Ascending aorta (tissue), 2 donors: ENCODE measurements at places on chromosomes 4 and X.
A peak's percentile ranks its signal among the peaks of the same experiment; 100 is the strongest.

GRCh38 chr4:15506464-15506863 lies 36.8 kb downstream of the CC2D2A start:
- DNase-seq = no peak

DNA sequence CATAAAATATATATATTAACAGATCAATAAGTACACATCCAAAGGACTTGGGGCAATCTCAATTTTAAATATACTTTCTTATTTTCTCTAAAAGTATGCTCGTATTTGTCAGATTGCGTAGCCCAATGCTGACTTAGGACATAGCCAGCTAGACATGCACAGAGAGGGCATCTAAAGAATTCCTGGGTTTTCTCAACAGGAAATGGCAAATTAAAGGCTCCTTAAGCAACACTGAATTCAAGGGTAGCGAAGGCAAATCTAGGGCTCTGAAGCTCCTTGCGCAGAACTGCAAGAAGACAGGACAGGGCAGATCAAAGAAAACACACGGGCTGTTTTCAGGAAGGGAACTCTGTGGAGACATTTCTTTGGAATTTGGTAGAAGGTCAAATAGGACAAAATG lies 94.6 kb upstream of the FTHL17 start:
- no peak for DNase-seq

DNA sequence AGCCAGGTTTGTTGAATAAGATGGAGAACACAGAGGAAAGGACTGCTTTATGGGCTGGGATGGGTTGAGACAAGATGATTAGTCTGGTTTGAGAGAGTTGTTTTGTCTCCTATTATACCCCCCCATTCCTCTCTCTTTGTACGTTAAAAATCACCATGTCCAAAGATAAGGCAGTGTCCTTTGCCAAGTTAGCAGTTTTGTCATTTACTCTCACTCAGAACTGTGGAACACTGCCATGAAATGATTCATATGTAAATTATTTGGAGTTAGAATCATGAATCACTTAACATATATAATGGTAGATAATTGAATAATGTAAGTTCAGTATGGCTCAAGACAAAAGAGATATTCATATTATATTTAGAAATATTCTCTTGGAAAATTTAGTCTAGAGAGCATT lies 151.3 kb downstream of the DCLK2 start:
- no peak for DNase-seq

- no peak for DNase-seq
Measured at GRCh38 chr4:176967586-176967985, 174.9 kb upstream of the VEGFC start.

GRCh38 chrX:119895843-119896326 lies at the start of gene AKAP14:
AKAP14 (plus strand) TSS chrX:119895893; CDS start chrX:119903224, 7,331 bp downstream.
- no peak for DNase-seq

- no peak for DNase-seq
Measured at GRCh38 chr4:84690481-84690880, 107.6 kb downstream of the CDS1 start.

GRCh38 chrX:139967750-139968149 lies 2.4 kb upstream of the CXorf66 start:
- DNase-seq = no peak

GRCh38 chrX:37746218-37746941 lies 33.5 kb upstream of the CYBB start:
- no peak for DNase-seq

DNA sequence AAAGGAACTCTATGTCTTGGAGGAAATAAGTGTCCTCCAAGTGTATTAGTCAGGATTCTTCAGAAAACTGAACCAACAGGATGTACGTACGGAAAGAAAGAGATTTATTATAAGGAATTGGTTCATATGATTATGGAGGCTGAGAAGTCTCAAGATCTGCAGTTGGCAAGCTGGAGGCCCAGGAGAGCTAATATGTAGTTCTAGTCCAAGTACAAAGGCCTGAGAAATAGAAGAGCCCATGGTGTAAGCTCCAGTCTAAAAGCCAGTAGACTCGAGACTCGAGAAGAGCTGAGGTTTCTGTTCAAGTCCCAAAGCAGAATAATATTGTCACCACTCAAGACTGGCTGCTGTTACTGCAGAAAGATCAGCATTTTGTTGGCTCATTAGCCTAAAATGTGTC lies 65.3 kb upstream of the EFNB1 start:
- no peak for DNase-seq

GRCh38 chr4:45502471-45502870 lies 621.4 kb downstream of the GABRG1 start:
- no peak for DNase-seq

- DNase-seq = no peak
Measured at GRCh38 chr4:171875291-171875690, 62.1 kb downstream of the GALNTL6 start.

- DNase-seq = no peak
Measured at GRCh38 chr4:168483811-168484210, 3.5 kb upstream of the DDX60L start.

DNA sequence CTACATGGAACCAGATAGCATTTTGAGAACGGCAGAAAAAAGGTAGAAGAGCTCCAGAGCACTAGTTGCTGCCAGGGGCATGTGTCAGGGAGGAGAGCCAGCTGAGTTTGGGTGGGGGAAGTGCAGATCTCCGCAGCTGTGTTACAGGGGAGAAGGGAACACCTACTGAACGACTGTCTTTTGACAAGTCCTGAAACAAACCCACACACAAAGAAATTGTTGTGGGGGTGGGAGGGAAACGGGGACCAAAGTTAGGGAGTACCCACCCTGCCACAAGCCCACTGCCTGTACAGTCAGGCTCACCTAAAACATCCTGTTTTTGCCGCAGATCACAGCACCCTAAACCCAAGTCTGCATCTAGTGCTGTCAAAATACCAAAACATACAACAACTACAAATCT lies 55.5 kb downstream of the LEF1 start:
- no peak for DNase-seq

DNA sequence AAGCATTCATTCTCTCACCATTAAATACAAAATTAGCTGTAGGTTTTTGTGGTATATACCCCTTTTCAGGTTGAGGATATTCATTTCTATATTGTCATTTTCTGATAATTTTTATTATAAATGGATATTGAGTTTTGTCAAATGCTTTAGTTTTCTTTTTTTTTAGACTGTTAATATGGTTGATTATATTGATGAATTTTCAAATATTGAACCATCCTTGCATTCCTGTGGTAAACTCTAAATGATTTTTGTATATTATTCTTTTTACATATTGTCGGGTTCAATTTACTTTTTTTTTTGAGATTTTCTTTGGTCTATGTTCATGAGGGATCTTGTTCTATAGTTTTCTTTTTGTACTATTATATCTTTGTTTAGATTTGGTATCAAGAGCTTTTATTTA lies 165.1 kb downstream of the GPAT3 start:
- no peak for DNase-seq

DNA sequence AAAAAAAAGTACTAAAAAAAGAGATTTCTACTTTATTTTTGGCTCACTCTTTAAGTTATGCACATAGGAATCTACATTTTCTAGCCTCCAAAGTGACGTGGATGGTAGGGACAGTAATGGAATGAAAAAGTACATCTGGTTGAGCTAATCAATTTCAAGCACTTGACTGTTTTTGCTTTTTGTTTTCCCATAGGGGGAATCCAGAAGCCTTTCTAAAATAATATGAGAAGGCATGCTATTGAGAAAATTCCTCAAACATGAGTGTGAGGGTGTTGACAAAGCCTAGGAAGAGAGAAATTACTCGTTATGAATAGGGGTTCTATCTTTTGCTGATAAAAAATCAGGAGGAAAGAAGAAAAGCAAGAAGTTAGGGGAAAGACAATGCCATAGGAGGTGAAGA lies 242.5 kb upstream of the PUDP start:
- DNase-seq = no peak

- DNase-seq = no peak
Measured at GRCh38 chrX:100494646-100495370, 84.7 kb upstream of the PCDH19 start.

- DNase-seq = no peak
Measured at GRCh38 chr4:40934676-40935075, 184.9 kb downstream of the NSUN7 start.

GRCh38 chr4:145870155-145871020 lies 68.2 kb downstream of the ZNF827 start:
- no peak for DNase-seq

- no peak for DNase-seq
Measured at GRCh38 chrX:154123241-154124219, 20.5 kb upstream of the OPN1LW start.

GRCh38 chr4:156873799-156874198 lies 97.8 kb downstream of the PDGFC start:
- DNase-seq = no peak

- DNase-seq = no peak
Measured at GRCh38 chr4:71907782-71908181, 123.9 kb upstream of the GC start.

- DNase-seq = no peak
Measured at GRCh38 chrX:110131031-110131430, 128.1 kb downstream of the TMEM164 start.

DNA sequence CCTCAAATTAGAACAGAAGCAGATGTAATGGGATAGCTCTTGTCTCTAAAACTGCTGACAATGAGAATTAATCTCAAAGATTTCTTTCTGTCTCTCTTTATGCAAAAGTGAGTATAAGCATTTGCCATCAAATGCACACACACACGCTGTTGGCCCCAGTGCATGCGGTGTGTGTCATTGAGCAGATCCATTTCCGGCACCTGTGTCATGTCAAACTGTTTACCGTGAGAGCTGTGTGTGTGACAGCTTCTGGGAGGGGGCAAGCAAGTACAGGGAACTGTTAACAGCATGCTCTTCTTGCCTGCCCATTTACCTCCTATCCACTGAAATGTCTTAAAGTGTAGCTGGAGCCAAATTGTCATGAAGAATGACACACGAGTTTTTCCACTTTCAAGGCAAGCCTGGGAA lies 297.9 kb upstream of the FAT4 start:
- DNase-seq = no peak

DNA sequence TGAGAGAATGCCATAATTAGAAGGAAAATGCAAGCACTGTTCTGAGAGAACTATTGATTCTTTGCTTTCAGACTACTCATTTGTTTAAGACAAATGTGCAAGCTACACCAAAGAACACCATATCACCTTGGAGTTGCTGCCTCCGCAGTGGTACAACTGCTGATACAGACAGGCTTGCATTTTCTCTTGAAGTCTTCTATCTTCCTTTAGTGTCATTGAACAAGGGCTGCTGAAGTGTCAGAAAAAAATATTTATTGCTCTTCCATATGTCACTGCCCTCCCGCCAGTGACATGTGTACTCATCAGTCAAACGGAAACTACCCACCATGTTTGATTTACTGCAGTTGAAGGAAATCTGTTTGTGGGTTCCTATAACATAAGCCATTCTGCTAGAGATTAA lies 318.3 kb upstream of the MAGEB18 start:
- no peak for DNase-seq

DNA sequence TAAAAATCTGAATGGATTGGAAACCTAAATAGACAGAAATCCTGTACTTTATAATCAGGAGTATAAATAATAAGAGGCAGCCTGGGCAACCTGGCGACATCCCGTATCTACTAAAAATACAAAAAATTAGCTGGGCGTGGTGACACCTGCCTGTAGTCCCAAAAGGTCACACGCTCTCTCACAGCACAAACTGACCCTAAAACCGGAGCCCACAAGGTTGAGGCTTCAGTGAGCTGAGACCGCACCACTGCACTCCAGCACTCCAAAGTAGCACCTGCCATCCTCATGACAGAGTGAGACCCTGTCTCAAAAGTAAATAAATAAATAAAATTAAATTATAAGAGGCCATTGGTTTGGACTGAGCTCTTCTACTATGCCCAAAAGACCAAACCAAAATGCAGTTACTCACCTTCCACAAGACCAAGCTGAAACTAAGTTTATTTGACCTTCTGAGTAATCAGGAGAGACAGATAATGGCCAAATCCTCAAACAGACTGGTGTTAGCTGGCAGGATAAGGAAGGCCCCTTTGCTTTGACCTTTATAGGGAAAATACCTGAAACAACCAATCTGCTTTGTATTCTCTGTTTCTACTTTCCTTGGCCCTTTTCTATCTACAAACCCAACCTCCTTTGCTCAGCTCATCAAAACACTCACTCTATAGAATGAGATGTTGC lies 3.2 kb upstream of the GRSF1 start:
- no peak for DNase-seq

DNA sequence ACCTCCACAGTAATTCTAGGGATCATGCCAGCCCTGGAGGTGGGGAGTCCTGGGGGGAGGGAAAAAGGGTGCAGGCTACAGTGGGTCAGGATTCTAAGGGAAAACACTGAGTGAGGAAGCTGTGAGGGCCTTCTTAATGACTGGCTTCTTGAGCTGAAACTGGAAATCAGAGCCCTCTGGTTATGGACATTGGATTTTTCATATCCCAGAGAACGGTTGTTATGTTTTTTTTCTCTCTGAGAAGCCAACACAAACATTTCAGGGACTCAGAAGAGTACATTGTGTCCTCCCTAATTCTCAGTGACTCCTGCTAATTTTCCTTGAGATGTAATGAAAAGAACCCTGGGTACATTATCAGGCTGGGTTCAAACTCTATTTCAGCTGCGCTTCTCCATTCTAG lies 162.4 kb upstream of the PRDX4 start:
- no peak for DNase-seq

DNA sequence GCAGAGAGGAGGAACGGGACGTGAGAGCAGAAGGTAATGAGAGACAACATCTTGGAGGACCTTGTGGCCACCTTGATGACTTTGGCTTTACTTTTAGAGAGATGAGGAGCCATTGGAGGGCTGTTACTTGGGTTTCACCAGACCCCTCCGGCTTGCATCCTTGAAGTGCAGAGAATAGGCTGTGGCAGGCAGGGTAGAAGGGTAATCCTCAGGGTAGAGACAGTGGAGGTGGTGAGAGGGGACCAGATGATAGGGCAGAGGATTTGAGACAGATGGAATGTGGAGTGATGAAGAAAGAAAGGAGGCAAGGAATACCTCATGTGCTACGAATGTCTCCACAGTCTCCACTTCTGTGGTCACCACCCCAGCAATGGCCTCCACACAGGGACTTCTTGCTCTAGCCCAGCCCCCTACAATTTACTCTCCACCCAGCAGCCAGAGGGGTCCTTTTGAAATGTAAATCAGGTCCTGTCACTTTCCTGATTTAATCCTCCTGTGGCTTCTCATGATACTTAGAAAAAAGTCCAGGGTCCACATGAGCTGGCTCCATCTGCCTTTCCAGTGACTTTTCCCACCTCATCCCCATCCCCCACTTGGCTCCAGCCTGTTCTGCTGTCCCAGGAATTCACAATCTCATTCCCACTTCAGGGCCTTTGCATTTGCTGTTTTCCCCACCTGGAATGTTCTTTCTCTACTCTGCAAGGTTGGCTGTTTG lies 115.0 kb downstream of the PJA1 start:
- DNase-seq = peak; percentile 9

GRCh38 chrX:82218361-82218760 lies 1016.5 kb downstream of the SH3BGRL start:
- DNase-seq = no peak
